ENCODE measurements at places on chromosomes 4 and X.

- H3K4me1 ChIP-seq: no peaks in the 10 kb centered on the region
- H3K36me3 ChIP-seq: no peaks in the 10 kb centered on the region
- DNase-seq: no peak
These were observed 398.6 kb upstream of the TECRL start for GRCh38 chr4:64807821-64808220.

DNA sequence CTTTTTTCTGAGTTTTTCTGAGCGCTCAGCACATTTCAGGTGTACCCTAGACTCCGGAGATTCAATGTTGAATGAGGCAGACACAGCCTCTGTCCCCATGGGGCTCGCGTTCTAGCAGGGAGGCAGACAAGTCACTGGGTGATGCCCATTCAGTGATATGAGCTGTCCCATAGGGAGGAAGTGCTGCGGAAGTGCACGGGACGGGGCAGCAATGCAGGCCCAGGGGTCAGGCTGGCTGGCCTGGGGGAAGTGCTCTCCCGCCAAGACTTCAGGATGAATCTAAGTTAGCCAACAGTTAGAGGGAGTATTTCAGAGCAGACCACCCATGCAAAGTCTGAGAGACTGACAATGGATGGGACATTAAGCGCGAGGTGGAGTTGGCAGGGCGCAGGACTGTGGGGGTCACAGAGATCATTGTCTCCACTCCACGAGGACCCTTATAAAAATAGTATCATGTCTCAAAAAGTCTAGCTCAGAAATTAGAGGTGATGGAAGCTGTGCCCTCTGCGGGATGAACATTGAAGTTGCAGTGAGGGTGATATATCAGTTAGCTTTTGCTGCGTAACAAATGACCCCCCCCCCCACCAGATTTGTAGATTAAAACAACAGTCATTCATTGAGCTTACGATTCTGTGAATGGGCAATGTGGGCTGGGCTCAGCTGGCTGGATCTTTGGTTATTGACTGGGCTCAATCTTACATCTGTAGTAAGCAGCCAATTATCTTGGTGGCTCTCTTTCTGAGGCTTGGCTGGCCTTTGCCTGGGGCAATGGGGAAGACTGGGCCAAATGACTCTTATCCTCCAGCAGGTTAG lies 16.4 kb downstream of the PSAPL1 start:
- H3K27me3 ChIP-seq: no peaks in the 10 kb centered on the region
- no peaks in the 10 kb centered on the region for H3K36me3 ChIP-seq
- H3K27ac ChIP-seq: no peak overlapping the region
- DNase-seq: peak; percentile 7
- no peak overlapping the region for H3K4me3 ChIP-seq

DNA sequence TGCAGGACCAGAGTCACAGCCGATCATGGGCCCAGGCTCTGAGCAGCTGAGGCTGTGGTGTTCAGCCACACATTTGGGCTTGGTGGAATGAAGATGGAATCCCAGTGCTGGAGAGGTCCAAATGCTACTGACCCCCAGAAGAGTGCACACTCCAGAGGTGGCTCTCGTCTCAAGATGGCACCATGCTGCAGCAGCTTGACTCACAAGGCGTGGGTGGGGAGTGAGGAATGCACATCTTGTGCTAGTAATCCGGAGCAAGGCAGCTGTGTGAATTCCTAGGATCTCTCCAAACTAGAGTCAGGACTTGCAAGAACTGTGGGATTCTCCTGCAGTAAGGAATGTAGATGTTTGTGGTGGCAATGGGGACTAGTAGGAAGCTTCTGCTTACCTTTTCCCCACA lies 28.7 kb downstream of the RAB28 start:
- H3K4me3 ChIP-seq: no peak overlapping the region
- no peaks in the 10 kb centered on the region for H3K36me3 ChIP-seq
- H3K27me3 ChIP-seq: no peaks in the 10 kb centered on the region
- no peak overlapping the region for H3K27ac ChIP-seq
- no peak for DNase-seq

GRCh38 chr4:85603437-85604336 lies 128.7 kb downstream of the ARHGAP24 start:
- H3K36me3 ChIP-seq: no peaks in the 10 kb centered on the region
- no peak overlapping the region for H3K4me3 ChIP-seq
- H3K4me1 ChIP-seq: no peaks in the 10 kb centered on the region
- DNase-seq: no peak
- no peaks in the 10 kb centered on the region for H3K27me3 ChIP-seq
- H3K27ac ChIP-seq: no peak overlapping the region

GRCh38 chr4:89929425-89930159 lies 34.9 kb downstream of the MMRN1 start:
- H3K27me3 ChIP-seq: no peaks in the 10 kb centered on the region
- H3K4me3 ChIP-seq: no peak overlapping the region
- DNase-seq: no peak
- H3K36me3 ChIP-seq: no peaks in the 10 kb centered on the region

- H3K27ac ChIP-seq: no peak overlapping the region
- H3K36me3 ChIP-seq: no peaks in the 10 kb centered on the region
- H3K4me3 ChIP-seq: no peak overlapping the region
- no peak for DNase-seq
- peaks cover 1% of the 10 kb centered on the region for H3K4me1 ChIP-seq
- no peaks in the 10 kb centered on the region for H3K27me3 ChIP-seq
These were observed 52.3 kb downstream of the TLR10 start for GRCh38 chr4:38730493-38730829.

- no peak overlapping the region for H3K4me3 ChIP-seq
- no peak overlapping the region for H3K27ac ChIP-seq
- H3K36me3 ChIP-seq: no peaks in the 10 kb centered on the region
These were observed 76.1 kb downstream of the KLHL8 start for GRCh38 chr4:87144356-87144755.

DNA sequence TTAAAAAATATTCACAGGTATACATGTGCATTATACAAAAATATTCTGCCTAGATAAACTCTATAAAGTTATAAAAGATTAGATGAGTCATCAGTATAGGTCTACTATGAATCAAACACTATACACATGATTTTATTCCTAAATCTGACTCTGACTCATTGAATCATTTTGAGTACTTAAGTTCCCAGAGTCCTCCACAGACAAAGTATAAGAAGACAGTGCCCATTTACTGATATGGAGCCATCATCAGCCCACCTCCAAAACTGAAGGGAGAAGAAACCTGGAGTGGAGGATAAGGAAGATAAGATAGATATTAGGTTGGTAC lies 28.7 kb upstream of the ANTXR2 start:
- no peak overlapping the region for H3K27ac ChIP-seq
- DNase-seq: no peak
- H3K4me1 ChIP-seq: peaks cover 2% of the 10 kb centered on the region
- H3K4me3 ChIP-seq: no peak overlapping the region

GRCh38 chr4:121464854-121465253 lies 84.0 kb upstream of the QRFPR start:
- H3K27ac ChIP-seq: no peak overlapping the region
- H3K4me3 ChIP-seq: no peak overlapping the region
- H3K4me1 ChIP-seq: no peaks in the 10 kb centered on the region

DNA sequence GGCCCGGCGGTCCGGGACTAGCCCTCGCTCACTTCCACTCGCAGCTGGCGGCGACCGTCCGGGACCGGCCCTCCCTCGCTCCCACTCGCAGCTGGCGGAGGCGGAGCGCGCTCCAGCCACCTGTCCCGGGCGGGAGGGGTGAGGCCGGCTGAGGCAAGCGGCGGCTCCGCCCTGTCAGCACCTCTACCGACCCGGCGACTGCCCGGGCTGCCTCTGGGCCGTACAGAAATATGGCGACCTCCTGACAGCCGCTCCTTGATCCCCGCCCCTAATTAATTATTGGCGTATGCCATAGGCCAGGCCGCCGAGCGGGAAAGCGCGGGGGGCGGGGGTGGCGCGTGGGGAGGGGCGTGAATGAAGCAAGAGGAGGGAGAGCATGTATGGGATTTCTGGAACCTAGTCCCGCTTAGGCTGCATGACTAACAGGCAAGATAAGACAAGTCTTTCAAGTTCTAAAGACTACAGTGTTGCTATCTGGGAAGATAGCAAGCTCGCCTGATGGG lies at the start of gene MORC4:
MORC4 (minus strand) TSS at position 200 of the 503 bp plus-strand sequence. CDS start 243 bp downstream, outside the sequence.
- peak within 1 kb of the TSS; percentile 69 for H3K27ac ChIP-seq
- H3K36me3 ChIP-seq: no peaks in the 10 kb centered on the region
- peak; percentile 85 for DNase-seq
- peak within 1 kb of the TSS; percentile 59 for H3K4me3 ChIP-seq

DNA sequence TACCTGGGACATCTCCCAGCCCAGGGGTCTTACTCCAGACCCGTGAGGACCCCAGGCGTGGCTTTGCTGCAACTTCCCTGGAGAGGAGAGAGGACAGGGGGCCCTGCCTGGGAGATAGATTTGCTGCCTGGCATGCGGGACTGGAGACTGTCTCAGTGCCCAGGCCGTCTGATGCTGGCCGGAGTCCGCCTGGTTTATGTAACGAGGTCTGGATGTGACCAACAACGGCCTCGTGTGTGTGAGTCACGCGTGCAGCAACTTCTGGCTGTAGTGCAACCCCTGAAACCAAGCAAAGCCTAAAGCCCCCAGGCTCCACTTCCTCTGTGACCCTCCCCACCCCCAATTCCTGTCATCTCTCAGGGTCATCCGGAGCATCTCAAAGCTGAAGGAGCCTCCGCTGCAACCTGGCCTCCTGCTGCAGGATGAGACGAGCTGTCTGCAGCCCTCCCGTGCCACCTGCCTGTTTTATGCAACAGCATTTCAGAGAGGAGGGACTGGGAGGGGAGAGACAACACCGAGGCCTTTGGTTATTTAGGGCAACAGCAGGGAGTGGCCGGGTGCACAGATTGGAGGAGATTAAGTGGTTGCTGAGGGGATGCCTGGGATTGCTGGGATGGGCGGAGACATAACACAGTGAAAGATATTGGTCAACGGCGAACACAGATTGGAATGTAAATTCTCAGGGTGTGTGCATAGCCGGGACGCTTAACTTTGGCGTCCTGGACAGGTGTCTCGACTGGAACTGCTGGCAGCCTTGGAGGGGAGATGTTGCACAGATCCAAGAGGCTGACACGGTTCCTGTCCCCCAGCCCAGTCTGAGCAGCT lies 16.0 kb downstream of the XG start:
- DNase-seq: no peak
- H3K4me3 ChIP-seq: no peak overlapping the region
- no peaks in the 10 kb centered on the region for H3K4me1 ChIP-seq
- no peak overlapping the region for H3K27ac ChIP-seq
- no peaks in the 10 kb centered on the region for H3K36me3 ChIP-seq

- no peak overlapping the region for H3K4me3 ChIP-seq
- H3K4me1 ChIP-seq: no peaks in the 10 kb centered on the region
- no peak for DNase-seq
- no peaks in the 10 kb centered on the region for H3K27me3 ChIP-seq
These were observed 78.5 kb downstream of the MID1IP1 start for GRCh38 chrX:38879631-38880220.

- no peak overlapping the region for H3K27ac ChIP-seq
- no peak overlapping the region for H3K4me3 ChIP-seq
- H3K4me1 ChIP-seq: no peaks in the 10 kb centered on the region
- H3K27me3 ChIP-seq: no peaks in the 10 kb centered on the region
- no peaks in the 10 kb centered on the region for H3K36me3 ChIP-seq
These were observed 103.2 kb downstream of the ANXA3 start for GRCh38 chr4:78654807-78655206.

DNA sequence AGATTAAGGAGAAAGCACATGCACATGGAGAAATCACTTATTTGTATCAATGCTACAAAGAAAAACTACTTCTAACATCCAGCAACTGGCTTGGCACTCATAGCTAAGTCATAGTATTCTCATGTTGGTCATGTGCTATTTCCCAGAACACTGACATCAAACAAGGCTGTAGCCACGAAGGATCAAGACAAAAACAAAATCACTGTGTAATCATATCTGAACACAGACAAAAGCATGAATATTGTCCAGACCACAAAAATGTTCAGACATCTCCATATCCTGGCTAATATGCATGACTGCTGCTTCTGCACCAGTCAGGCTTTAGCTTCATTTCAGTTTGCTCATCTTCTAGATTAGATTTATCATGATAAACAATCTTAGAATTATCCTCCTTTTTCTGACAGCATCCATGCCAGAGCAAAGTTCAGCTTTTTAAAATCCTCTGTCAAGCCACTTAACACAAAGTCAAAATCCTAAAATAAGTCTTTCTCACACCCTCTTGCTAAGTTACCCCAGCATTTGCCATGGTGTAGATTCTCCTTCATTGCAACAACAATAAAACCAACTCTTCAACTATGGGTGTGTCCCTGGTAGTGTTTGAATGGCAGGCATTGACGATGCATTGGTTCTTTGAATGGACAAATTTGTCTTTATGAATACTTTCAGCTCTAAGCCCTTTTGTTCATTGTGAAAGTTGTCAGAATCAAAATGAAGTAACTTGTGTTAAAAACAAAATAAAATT lies 39.1 kb upstream of the NPFFR2 start:
- H3K36me3 ChIP-seq: no peaks in the 10 kb centered on the region
- DNase-seq: no peak
- H3K4me1 ChIP-seq: no peaks in the 10 kb centered on the region

DNA sequence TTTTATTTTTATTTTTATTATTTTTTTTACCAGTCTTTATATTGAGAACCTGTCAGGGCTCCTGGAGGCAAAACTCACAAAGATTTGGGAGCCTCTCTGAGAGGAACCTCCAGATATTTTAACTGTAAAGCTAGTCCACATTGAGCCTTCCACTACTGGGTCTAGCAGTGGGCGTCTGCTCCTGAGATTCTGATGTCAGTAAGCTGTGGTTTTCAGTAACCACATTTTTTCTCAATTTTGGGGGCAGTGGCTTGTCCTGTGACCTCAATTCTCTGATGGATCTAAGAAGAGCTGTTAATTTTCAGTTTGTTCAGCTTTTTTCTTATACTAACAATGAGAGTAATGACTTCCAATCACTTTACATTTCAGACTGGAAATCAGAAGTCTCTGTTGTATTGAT lies 23.6 kb upstream of the GPRASP1 start:
- H3K27ac ChIP-seq: no peak overlapping the region
- H3K4me3 ChIP-seq: no peak overlapping the region
- H3K4me1 ChIP-seq: no peaks in the 10 kb centered on the region
- H3K27me3 ChIP-seq: no peaks in the 10 kb centered on the region
- H3K36me3 ChIP-seq: no peaks in the 10 kb centered on the region

DNA sequence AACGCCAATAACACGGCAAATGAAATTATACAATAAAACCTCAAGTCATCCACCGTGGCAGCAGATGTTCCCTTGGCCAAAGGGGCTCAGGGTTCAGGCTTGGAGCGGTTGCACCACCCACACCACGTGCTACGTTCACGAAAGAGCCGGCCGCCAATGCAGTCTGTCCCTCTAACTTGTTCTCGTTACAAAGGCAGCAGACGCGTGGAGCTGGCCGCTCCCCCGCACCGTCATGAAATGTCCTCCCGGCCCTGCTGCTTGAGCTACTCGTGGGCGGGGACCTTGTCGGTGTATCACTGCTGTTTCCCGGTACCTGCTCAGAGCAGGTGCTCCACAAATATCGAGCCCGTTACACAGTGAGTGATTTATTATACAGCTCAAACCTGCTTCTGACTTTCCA lies 36.4 kb upstream of the MAN2B2 start:
- no peaks in the 10 kb centered on the region for H3K4me1 ChIP-seq
- no peaks in the 10 kb centered on the region for H3K36me3 ChIP-seq
- no peak overlapping the region for H3K4me3 ChIP-seq
- DNase-seq: no peak

- no peaks in the 10 kb centered on the region for H3K4me1 ChIP-seq
- no peaks in the 10 kb centered on the region for H3K27me3 ChIP-seq
- no peaks in the 10 kb centered on the region for H3K36me3 ChIP-seq
- H3K27ac ChIP-seq: no peak overlapping the region
- no peak for DNase-seq
These were observed 16.0 kb upstream of the TLR8 start for GRCh38 chrX:12890467-12890866.

GRCh38 chrX:15384304-15384703 lies at the start of gene VEGFD:
Gene VEGFD (minus strand): TSS chrX:15384413. CDS start chrX:15383946, 467 bp downstream.
- peak; percentile 23 for DNase-seq
- H3K4me3 ChIP-seq: no peak within 1 kb of the TSS
- no peak within 1 kb of the TSS for H3K27ac ChIP-seq
- peaks cover 2% of the 10 kb centered on the region for H3K4me1 ChIP-seq
